Naive thymus-derived CD4-positive, alpha-beta T cell (primary cell): ENCODE measurements at places on chromosomes 11 and 22. TPM values are rescaled to one million over a fixed set of nuclear protein-coding genes. Genes with fewer than 3 reads are reported as not detected.
A peak's percentile ranks its signal among the peaks of the same experiment; 100 is the strongest.

The RHOD gene
- 0.34 TPM for total RNA-seq

GRCh38 chr22:24380220-24380904, 47.0 kb upstream of the ADORA2A start:
- no peak overlapping the region for H3K27ac ChIP-seq
- no peak overlapping the region for H3K4me3 ChIP-seq
- H3K36me3 ChIP-seq, result peaks cover 5% of the 10 kb centered on the region
- no peaks in the 10 kb centered on the region for H3K27me3 ChIP-seq

DNA sequence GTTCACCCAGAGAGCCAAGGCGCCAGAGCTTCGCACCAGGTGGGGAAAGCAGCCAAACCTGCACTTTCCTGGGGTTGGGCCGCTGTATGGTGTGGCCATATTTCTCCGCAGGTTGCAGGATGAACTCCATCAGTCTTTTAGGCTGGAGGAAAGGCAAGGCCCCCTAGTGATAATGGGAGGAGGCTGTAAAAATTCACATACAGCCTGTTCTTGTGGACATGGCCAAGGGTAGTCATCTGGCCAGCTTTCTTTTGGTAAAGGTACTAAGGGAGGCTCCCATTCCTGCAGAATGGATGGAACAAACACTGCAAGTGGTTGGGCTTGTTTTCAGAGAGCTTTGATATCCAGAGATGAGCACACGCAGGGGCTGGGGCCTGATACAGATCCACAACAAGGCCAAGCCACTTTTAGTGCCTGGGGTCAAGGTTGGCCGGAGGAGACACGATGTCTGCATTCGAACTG, 29.6 kb downstream of the C22orf31 start:
- H3K36me3 ChIP-seq, result no peaks in the 10 kb centered on the region
- H3K4me1 ChIP-seq, result no peaks in the 10 kb centered on the region
- H3K4me3 ChIP-seq, result no peak overlapping the region
- no peaks in the 10 kb centered on the region for H3K27me3 ChIP-seq
- no peak overlapping the region for H3K27ac ChIP-seq
- no peak for DNase-seq

DNA sequence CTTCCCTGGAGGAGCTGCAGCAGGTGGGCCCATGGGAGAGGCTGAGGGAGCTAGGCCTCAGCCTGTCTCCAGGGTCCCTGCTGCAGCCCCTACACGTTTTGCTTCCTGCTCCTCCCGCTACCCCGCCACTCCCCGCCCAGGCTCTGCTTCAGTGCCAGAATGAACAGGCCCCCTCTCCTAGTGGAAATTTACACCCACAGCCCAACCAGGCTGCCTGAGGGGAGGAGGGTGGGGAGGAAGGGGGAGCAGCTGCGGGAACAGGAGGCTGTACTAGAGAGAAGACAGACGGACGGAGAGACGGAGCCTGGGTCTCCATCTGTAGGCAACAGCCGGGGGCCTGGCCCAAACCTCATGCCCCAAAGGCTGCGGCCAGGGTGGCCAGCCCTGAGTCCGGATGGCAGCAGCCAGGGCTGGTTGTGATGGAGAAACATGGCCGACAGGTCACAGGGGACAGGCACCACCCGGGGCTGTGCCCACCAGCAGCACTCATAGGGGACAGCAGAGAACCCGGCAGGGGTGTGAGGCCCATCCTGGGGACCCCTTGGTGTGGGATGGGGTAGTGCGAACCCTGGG, 20.6 kb downstream of the FLRT1 start:
- no peak overlapping the region for H3K27ac ChIP-seq
- no peaks in the 10 kb centered on the region for H3K27me3 ChIP-seq
- no peaks in the 10 kb centered on the region for H3K4me1 ChIP-seq
- DNase-seq, result no peak

- peak; percentile 76 for DNase-seq
- H3K27ac ChIP-seq, result peak overlapping the region; percentile 69
- H3K27me3 ChIP-seq, result no peaks in the 10 kb centered on the region
- no peak overlapping the region for H3K4me3 ChIP-seq
Observed at GRCh38 chr11:64767344-64768299, 7.8 kb upstream of the PYGM start.

The LYVE1 gene
- not detected for total RNA-seq

DNA sequence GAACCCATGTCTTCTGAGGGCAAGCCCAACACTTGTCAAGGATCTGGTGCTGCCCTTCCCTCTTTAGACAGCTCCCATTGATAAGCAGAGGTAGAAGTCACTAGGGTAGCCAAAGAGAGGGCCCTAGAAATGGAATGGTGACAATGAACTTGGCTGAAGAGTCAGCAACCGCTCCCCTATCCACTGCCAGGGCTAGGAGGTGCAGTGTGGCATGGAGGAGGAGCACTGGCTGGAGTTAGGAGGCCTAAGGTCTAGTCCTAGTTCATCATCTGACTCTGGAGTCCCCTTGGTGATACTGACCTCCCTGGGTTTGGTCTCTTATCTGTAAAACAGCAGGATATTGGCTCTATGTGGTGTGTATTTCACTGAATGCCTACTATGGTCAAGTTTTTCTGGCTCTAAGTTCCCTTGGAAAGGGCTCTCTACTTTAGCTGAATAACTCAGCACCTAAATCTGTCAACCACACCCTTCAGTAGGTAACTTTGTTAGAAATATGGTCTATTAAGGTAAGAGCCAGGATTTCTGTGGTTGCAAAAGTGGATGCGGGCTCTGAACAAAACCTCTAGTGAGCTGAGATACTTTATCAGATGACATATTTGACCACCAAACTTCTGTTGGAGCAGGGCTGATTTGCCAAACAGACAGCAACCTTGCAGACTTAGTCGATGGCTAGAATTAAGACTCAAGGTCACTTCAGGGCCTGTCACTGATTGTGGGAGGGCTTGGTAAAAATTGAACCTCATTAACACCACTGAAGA, 10.5 kb downstream of the TIMP3 start:
- no peaks in the 10 kb centered on the region for H3K36me3 ChIP-seq
- no peaks in the 10 kb centered on the region for H3K4me1 ChIP-seq
- no peaks in the 10 kb centered on the region for H3K27me3 ChIP-seq
- no peak overlapping the region for H3K27ac ChIP-seq
- H3K4me3 ChIP-seq, result no peak overlapping the region

The LIF gene
- total RNA-seq, result 0.64 TPM

The OPCML gene
- total RNA-seq, result not detected

The NXPE1 gene
- not detected for total RNA-seq

- no peaks in the 10 kb centered on the region for H3K36me3 ChIP-seq
- H3K4me3 ChIP-seq, result no peak overlapping the region
- H3K4me1 ChIP-seq, result peaks cover 32% of the 10 kb centered on the region
- no peak for DNase-seq
- H3K27ac ChIP-seq, result no peak overlapping the region
- no peaks in the 10 kb centered on the region for H3K27me3 ChIP-seq
Observed at GRCh38 chr22:39896313-39896996, 2.9 kb upstream of the ENTHD1 start.

DNA sequence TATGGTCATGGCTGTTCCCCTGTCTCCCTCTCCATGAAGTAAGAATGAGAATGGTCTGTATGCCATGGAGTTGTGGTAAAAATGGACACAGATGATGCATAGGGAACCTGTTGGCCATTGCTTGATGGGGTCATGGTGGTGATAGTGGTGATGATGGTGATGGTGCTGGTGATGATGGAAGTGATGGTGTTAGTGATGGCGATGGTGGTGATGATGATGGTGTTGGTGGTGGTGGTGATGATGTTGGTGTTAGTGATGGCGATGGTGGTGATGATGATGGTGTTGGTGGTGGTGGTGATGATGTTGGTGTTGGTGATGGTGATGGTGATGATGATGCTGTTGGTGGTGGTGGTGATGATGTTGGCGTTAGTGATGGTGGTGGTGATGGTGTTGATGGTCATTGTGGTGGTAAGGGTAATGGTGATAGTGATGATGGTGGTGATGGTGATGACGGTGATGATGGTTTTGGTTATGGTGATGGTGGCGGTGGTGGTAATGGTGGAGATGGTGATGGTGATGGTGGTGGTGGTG, 5.1 kb upstream of the CACNA1I start:
- H3K36me3 ChIP-seq, result no peaks in the 10 kb centered on the region
- no peak overlapping the region for H3K27ac ChIP-seq
- DNase-seq, result no peak
- H3K4me3 ChIP-seq, result no peak overlapping the region
- peaks cover 17% of the 10 kb centered on the region for H3K4me1 ChIP-seq

GRCh38 chr11:44483919-44484610, 81.4 kb upstream of the CD82 start:
- H3K27me3 ChIP-seq, result no peaks in the 10 kb centered on the region
- no peak for DNase-seq
- H3K4me1 ChIP-seq, result no peaks in the 10 kb centered on the region
- H3K27ac ChIP-seq, result no peak overlapping the region

- peak overlapping the region; percentile 61 for H3K27ac ChIP-seq
- H3K4me1 ChIP-seq, result peaks cover 14% of the 10 kb centered on the region
- peak; percentile 46 for DNase-seq
Observed at GRCh38 chr11:116993599-116993998, 104.6 kb downstream of the SIK3 start.

GRCh38 chr11:94310191-94310875, 6.0 kb downstream of the IZUMO1R start:
- H3K4me3 ChIP-seq, result no peak overlapping the region
- DNase-seq, result no peak
- H3K4me1 ChIP-seq, result no peaks in the 10 kb centered on the region
- H3K27ac ChIP-seq, result no peak overlapping the region
- no peaks in the 10 kb centered on the region for H3K36me3 ChIP-seq

The PLAAT4 gene
- total RNA-seq, result 132 TPM

The OR2AT4 gene
- total RNA-seq, result not detected in 2 replicates

The PES1 gene
- 83.5 and 84.2 TPM in 2 replicates for total RNA-seq

- no peaks in the 10 kb centered on the region for H3K27me3 ChIP-seq
- no peak for DNase-seq
- H3K36me3 ChIP-seq, result no peaks in the 10 kb centered on the region
- H3K4me3 ChIP-seq, result no peak overlapping the region
- H3K27ac ChIP-seq, result no peak overlapping the region
- H3K4me1 ChIP-seq, result no peaks in the 10 kb centered on the region
Observed at GRCh38 chr11:61602775-61603569, 22.1 kb upstream of the SYT7 start.

The SAAL1 gene
- 23.1 TPM for total RNA-seq

- H3K27ac ChIP-seq, result no peak overlapping the region
- no peaks in the 10 kb centered on the region for H3K36me3 ChIP-seq
- no peak for DNase-seq
- no peak overlapping the region for H3K4me3 ChIP-seq
- no peaks in the 10 kb centered on the region for H3K4me1 ChIP-seq
Observed at GRCh38 chr11:62898027-62898426, 17.3 kb downstream of the SLC3A2 start.

The TEX12 gene
- 0.80 and 0.92 TPM in 2 replicates for total RNA-seq

The CNTF gene
- total RNA-seq, result 4.0 TPM in 2 replicates

- no peaks in the 10 kb centered on the region for H3K27me3 ChIP-seq
- no peak overlapping the region for H3K27ac ChIP-seq
- no peaks in the 10 kb centered on the region for H3K36me3 ChIP-seq
- no peaks in the 10 kb centered on the region for H3K4me1 ChIP-seq
Observed at GRCh38 chr11:62497132-62497801, 49.3 kb downstream of the AHNAK start.

GRCh38 chr11:119480380-119481020, 57.5 kb upstream of the THY1 start:
- no peaks in the 10 kb centered on the region for H3K36me3 ChIP-seq
- no peaks in the 10 kb centered on the region for H3K4me1 ChIP-seq
- H3K27me3 ChIP-seq, result no peaks in the 10 kb centered on the region
- no peak overlapping the region for H3K4me3 ChIP-seq
- DNase-seq, result peak; percentile 14

GRCh38 chr11:64742889-64743590, 902 bp downstream of the RASGRP2 start:
- peak overlapping the region; percentile 97 for H3K27ac ChIP-seq
- peaks cover 7% of the 10 kb centered on the region for H3K36me3 ChIP-seq
- H3K4me1 ChIP-seq, result peaks cover 9% of the 10 kb centered on the region
- no peaks in the 10 kb centered on the region for H3K27me3 ChIP-seq

- H3K27ac ChIP-seq, result no peak overlapping the region
- no peak overlapping the region for H3K4me3 ChIP-seq
- DNase-seq, result no peak
- no peaks in the 10 kb centered on the region for H3K4me1 ChIP-seq
Observed at GRCh38 chr11:65973439-65974110, 12.0 kb downstream of the SART1 start.

The CD248 gene
- total RNA-seq, result 1.8 TPM

The TXN2 gene
- 36.4 TPM for total RNA-seq

DNA sequence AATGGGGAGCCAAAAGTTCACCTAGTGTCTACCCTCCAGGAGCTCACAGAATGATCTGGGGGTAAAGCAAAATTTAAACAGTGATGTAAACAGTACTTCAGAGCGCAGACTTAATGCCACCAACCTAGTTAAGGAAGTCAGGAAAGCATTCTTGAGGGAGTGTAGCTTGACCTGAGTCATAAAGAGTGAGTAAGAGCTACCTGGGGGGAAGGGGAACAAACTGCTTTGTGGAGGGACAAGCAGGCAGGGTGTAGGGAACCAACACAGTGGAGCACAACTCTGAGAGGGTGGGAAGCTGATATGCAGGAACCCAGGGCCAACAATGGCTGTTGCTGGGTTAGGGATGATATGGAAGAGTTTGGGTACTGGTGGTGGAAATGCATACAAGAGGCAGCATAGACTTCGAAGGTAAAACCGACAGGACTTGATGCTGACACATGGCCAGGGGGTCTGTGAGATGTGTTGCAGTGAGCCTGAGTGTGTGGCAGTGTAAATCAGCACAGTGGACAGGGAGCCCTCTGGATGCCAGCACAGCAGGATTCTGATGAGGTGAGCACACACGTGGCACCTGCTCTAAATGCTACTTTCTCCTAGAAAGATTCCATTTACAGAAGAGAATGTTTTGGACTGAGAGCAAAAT, 58.3 kb upstream of the CYP2D6 start:
- no peak for DNase-seq
- H3K4me3 ChIP-seq, result no peak overlapping the region
- H3K4me1 ChIP-seq, result peaks cover 4% of the 10 kb centered on the region
- H3K27ac ChIP-seq, result no peak overlapping the region
- H3K36me3 ChIP-seq, result no peaks in the 10 kb centered on the region

DNA sequence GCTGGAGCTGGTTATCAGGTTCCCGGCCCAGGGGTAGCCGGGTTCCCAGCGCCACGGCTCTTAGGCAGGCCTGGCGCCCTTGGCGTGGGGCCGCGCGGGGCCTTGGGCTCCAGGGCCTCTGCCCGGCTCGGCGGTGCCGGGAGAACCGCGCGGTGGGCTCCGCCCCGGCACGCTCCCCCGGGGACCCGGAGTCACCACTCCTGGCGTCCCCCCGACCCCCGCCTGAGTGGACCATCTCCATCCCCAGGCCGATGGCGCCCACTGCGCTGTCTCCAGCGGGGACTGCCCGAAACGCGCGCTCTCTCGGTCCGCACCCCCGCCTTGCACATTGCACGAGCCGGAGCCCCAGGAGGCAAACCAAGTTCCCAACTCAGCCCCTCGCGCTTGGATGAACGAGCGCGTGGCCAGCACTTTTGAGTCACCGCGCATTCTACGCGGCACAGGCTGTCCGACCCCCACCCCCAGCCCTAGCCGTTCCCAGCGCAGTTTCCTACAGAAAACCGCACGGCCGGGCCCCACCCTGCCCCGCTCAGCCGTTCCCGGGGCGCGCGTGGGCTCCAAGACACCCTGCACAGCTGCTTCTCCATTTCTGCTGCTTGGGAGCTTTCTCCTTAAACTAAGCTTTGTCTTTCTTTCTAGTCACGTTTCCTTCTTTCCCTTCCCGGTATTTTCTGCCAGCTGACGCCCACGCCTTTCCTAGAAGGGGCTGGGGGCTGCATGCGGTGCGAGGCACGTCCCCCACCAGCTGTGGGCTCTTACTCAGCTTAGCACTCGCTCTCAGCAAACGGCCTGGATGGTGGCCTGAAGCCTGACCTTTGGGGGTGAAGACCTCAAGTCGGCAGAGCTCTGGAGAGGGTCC, 650 bp upstream of the CHID1 start:
- H3K27ac ChIP-seq, result peak overlapping the region; percentile 66
- DNase-seq, result peak; percentile 25
- no peaks in the 10 kb centered on the region for H3K36me3 ChIP-seq

The CCDC116 gene
- total RNA-seq, result not detected

The ART1 gene
- total RNA-seq, result not detected

The PRG3 gene
- total RNA-seq, result not detected in 2 replicates

The RAG1 gene
- total RNA-seq, result 0.15 and 0.20 TPM in 2 replicates

The SAA2 gene
- total RNA-seq, result not detected
